ENCODE measurements at places on chromosomes 1 and 21.

- no peak for DNase-seq
These were observed 192.3 kb upstream of the HMCN1 start for GRCh38 chr1:185541871-185542301.

DNA sequence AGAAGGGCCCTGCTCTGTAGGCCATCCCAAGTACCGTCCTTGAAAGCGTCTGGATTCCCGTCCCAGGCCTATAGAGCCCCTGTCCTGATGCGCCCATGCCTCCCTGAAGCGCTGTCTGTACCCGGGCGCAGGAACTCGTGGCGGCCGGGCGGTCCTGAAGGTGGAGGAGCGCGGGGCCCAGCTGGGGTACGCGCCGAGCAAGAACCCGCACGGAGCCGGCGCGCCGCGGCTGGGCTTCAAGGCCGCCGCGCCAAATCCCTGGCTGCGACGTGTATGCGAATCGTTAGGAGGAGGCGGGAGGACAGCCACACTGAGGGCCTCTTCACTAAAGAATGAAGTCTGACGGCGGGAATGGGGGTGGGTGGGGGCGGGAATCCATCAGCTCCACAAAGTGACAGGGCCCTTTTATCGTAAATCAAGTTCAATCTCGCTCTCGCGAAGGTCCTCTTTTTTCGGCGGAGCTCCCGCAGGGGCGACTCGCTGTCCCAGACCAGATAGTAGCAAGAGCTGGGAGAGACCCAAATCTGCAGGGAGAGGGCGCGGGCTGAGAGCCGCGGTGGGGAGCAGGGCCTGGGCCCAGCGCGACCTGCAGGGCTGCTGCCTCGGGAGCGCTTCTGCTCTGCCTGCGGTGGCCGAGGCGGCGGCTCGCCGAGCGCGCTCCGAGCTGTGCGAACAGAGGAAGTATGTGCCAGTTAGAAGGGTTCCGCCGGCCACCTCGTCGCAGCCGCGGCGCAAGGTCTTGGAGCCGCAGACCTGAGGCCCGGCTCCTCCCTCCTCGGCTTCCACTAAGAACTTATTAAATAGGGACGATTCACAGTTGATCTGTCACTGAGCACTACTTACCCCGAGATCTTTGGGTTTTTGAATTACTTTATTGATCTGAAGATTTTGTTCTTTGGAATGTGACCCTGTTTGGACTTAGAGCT lies 10.4 kb downstream of the BARHL2 start:
- DNase-seq: peak; percentile 42

- peak; percentile 54 for DNase-seq
These were observed 19.1 kb downstream of the TRAF5 start for GRCh38 chr1:211345719-211346118.

DNA sequence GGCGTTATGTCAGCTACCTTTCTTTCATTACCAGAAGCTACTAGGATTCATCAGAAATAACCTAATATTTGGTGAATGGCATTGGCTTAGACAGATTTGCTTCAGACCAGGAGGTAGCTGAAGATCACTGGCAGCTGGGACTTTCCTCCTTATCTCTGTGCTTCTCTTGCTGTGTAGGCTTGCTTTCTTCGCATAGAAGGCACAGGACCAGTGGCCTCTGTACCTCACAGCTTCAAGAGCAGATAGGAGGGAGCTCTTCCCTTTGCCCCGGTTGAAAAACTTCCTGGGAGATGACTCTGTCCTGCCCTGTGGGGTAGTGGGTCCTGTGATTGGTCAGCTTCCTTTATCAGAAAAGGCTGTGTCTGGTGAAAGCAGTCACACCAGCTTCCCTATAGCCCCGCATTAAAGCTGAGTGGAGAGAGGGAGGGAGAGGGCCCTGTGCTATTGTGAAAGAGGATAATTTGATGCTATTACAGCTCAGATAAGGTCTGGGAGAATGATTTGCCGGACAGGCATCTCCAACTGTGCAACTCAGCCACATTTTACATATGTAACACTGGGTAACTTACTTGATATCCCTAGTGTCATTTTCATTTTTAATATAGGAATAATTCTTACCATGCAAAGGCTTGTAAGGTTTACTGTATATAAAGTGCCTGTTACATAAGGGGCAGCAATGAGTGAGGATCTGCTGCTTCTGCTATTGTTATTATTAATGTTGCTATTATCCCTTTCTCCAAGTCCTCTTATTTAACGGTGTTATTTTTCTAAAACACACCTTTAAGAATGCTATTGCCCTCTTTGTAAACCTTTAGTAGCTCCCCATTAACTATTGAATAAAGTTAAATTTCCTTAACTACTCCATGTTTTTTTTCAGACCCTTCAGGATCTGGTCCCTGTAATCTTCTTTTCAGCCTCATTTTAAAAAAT lies 31.6 kb downstream of the OSBPL9 start:
- DNase-seq: no peak

DNA sequence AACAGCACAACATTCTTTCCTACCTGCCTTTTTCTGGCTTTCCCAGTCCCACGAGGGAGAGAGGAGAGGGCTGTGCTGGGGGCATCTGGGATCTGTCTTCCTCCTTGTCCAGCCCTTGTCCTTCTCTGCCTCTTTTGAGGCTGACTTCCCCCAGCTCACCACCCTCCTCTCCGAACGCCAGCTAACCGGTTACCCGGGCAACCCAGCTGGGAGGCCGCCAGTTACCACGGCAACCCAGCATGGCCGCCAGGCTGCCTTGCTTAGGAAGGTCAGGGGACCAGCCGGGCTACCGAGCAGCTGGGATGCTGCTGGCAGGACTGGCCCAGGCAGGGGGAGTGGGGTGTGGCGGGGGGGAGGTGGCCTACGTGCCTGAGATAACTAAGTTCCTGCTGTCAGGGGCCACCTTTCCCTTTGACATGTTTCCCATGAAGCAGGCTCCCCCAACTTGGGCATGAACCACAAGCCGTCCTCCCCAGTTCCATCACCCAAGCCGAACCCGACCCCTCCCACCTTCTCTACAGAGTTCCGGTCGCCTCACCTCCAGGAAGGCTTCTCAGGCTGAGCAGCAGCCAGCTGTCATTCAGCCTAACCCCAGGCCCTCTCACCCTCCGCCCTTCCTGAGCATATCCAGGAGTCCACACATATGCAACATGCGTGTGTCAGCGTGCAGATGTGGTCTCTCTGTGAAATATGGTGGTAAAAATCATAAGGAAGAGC lies 8.7 kb downstream of the PLEKHA6 start:
- DNase-seq: peak; percentile 65

DNA sequence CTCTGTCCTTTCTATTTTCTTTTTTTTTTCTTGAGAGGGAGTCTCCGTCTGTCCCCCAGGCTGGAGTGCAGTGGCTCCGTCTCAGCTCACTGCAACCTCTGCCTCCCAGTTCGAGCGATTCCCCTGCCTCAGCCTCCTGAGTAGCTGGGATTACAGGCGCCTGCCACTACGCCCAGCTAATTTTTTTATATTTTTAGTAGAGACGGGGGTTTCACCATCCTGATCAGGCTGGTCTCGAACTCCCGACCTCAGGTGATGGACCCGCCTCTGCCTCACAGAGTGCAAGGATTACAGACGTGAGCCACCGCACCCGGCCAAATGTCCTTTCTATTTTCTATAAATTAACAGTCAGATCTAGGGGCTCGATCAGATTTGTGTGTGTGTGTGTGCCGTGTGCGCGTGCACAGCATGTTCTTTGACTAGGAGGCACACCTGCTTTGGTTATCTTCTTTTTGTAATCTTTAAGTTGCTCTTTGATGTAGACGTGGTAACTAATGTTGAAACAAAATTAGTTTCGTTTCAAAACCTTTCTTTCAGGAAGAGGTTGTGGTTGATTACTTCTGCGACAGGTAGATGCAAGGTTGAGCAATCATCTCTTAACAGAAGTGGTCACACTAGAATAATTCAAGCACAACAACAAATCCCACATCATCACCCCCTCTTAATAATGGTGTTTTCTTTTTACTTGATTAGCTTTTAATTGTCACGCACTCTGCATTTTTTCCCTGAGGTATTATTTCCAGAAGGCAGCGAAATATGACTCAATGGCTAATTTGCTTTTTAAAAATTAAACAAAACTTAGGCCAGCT lies 779 bp upstream of the DEGS1 start:
- DNase-seq: peak; percentile 87

- DNase-seq: peak; percentile 81
These were observed 1.0 kb downstream of the CCDC24 start for GRCh38 chr1:43992232-43992995.

DNA sequence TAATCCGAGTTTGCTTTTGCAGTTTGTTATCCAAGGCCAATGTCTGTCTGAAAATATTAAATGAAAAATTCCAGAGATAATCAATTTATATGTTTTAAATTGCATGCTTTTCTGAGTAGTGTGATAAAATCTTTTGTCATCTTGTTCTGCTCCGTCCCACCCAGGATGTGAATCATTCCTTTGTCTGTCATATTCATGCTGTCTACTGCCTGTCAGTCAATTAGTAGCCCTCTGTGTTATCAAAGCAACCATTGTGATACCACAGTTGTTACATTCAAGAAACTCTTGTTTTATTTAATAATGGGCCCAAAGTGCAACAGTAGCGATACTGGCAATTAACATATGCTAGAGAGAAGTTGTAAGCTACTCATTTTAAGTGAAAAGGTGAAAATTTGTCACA lies 819.3 kb downstream of the BRINP3 start:
- no peak for DNase-seq

GRCh38 chr1:108028841-108029388 lies 63.9 kb upstream of the VAV3 start:
- no peak for DNase-seq

DNA sequence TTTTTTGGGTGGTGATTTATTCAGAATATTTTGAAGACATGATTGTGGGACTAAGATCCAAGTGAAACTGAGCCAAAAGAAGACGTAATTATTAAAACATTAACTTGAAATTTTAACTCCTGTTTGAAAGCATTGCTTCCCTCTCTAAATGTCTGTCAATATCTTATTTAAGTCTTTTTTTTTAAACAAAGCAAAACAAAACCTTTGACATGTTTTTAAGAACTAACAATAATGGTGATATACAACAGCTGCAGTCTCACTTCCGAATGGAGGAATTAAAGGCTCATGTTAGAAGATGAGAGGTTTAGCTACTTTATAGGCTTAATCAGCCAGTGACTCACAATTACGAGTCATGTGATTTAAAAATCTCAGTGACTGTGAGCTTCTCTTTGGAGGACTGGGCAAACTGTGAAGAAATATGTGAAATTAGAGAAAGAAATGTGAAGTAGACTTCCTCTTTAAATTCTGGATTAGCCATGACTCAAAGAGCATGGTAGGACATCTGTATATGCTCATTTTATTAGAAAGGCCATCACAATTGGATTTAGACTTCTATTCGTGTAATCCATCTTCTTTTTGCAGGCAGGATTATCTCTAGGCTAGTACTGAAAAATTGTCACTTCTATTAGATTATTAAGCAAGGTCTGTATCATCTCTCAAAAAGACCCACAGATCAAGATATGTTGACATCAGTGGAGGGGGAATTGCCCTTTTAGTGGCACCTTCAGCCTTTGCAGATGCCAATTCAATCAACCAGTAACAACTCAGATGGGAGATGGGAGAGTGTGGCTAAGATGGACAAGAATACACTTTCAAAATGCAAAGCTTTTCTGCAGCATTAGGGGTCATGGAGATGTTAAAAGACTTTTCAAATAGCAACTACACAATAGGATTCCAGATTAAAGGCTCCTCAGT lies 28.7 kb downstream of the KCNA3 start:
- no peak for DNase-seq

DNA sequence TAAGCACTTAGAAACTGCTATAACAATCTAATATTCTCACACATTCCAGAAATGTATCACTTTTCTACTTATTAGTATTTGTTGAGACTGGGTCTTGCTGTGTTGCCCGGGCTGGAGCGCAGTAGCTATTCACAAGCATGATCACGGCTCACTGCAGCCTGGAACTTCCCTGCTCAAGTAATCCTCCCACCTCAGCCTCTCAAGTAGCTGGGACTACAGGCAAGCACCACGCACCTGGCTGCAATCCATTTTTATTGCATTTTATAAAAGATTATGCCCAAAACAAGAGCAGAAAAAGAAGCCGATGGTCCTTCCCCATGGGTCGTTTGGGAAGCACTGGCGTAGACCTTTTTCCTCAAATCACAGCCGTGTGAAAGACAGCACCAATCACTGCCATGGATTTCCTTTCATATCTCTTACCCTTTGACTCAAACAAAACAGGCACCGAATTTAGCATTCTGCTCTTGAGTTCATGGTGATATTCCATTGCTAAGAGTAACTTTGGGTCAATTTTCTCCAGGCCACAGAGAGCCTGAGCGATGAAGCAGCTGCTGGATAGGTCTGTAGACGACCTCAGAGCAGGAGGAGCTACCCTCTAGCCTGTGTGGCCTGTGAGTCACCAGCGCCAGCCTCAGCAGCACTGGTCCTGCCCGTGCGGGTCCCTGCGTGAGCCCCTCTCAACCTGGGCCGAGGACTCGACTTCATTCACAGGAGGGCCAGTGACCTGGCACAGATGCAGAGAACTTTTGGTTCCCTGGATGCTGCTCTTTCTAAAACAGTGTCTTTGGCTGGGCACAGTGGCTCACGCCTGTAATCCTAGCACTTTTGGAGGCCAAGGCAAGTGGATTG lies 80.8 kb downstream of the PIK3CD start:
- no peak for DNase-seq

GRCh38 chr1:29674627-29675326 lies 438.5 kb downstream of the PTPRU start:
- DNase-seq: no peak

GRCh38 chr1:153399401-153400055 lies 8.7 kb upstream of the S100A8 start:
- no peak for DNase-seq

DNA sequence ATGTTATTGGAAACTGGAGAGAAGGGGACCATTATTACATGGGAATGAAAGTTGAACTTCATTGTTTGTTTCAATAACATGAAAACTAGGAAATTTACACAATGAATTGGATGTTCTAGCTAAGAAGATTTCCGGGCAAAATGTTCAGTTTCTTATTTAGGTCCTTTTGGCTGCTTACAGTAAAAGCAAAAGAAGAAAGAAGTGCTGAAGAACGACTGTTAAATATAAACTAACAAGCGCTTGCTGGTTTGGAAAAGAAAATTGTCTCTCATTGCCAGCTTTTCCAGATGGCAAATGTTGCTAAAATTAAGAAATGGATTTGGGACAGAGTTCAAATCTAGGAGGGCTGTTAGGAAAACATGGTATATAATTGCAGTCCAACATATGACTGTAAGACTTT lies 139.6 kb downstream of the ZNF644 start:
- no peak for DNase-seq

DNA sequence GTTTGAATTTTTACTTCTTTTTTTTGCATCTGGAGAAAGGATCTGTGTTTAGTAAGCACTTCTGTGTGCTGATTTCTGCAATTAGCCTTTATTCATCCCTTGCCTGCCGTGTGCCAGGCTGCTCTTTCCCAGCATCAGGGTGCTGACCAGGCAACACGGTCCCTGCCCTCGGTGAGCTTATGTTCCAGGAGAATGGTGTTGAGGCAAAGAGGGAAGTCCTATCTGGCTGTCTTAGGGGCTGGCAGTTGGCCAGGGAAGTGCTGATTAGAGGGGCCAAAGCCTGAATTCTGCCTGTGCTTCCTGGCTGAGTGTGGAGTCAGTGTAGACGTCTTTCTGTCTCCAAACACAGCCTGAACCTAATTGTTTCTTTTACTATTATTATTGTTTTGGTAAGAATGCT lies 187.1 kb downstream of the CAMTA1 start:
- DNase-seq: no peak

Data from DMS79 treated with DMSO at 0.1 percent for 48 hours (cell line).